ENCODE measurements at places on chromosomes 5 and 9.
A peak's percentile ranks its signal among the peaks of the same experiment; 100 is the strongest.

GRCh38 chr9:75359638-75360037 lies 271.3 kb downstream of the OSTF1 start:
- no peak for DNase-seq

GRCh38 chr5:154242964-154243376 lies 52.4 kb downstream of the GALNT10 start:
- peak; percentile 15 for DNase-seq

GRCh38 chr9:9536523-9536922 lies 1076.3 kb downstream of the PTPRD start:
- no peak for DNase-seq

GRCh38 chr9:93620881-93621820 lies 44.8 kb downstream of the PHF2 start:
- DNase-seq, result no peak

DNA sequence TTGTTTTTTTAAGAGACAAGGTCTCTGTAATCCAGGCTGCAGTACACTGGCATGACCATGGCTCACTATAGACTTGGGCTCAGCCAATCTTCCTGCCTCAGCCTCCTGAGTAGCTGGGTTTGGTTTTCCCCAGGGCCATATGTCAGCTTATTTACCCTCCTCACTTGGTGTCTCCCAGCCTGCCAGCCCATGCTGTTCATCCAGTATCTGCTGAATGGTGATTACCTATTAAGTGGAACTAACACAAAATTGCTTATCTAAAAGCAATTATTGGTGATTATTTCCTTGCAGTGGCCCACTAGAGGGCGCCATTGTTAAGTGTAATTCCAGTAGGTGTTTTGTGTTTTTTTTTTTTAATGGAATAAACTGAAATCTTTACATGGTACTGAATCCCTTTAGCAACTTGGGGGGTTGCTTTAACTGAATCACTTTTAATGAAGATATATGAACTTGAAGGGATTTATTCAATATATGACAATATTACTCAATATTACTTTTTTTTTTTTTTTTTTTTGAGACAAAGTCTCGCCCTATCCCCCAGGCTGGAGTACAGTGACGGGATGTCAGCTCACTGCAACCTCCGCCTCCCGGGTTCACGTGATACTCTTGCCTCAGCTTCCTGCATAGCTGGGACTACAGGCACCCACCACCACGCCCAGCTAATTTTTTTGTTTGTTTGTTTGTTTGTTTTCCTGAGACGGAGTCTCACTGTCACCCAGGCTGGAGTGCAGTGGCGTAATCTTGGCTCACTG lies 13.8 kb downstream of the EXOSC2 start:
- peak; percentile 77 for DNase-seq
